Mucosa of gallbladder (tissue), 1 donor: ENCODE measurements at places on chromosomes 16 and 17.

DNA sequence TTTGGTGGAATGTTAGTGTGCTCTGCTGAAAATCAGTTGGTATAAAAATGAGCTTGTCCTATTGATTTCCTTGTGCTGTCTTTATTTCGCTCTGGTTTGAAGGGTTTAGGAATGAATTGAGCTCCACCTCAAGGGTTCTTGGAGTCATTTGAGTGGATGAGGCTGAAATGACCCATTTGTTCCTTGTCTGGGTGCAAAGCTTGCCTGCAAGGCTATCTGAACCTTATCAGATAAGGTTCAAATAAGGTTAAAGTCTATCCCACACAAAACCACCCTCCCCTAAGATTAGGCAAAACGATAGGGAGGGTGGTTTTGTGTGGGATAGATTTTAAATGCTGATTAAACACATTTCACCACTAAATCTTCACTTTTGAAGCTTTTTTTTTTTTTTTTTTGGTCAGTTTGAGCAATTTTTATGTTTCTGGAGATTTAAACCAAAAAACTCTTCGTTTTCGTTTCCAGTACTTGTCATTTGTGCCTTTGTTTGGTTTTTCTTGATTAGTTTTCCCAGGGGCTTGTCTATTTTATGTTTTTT is 62.7 kb downstream of the ARHGAP44 start:
- DNase-seq: no peak

GRCh38 chr17:7572338-7572587 is 7.2 kb upstream of the CD68 start:
- no peak for DNase-seq

- DNase-seq: no peak
Observed at GRCh38 chr16:67884-68789, 4.3 kb downstream of the RHBDF1 start.

- no peak for DNase-seq
Observed at GRCh38 chr16:79466111-79466510, 134.4 kb downstream of the MAF start.

DNA sequence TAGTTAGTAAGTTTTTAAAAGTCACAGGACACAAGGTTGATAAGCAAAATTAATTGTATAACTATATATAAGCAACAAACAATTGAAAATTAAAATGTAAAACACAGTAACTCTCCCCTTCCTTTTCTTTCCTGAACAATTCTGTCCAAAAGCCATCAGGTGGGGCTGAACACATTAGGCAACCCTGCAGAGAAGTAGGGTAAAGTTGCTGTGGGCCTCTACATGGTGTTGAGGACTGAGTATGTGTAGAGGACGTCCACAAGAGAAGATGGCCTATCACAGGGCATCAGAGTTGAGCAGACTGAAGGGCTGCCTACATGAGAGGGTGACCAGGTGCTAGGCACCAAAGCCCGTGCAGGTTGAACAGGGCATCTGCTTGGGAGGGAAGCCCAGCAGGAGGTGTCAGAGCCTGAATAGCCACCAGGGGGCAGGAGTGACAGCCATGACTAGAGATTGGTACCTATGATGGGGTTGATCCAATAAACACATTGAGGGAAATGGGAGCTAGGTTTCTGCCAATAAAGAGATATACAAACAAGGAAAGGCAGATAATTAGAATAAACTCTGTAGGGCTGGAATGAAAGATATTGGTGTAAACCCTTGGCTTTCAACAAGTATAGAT is 415.1 kb downstream of the NPIPA8 start:
- peak; percentile 23 for DNase-seq

DNA sequence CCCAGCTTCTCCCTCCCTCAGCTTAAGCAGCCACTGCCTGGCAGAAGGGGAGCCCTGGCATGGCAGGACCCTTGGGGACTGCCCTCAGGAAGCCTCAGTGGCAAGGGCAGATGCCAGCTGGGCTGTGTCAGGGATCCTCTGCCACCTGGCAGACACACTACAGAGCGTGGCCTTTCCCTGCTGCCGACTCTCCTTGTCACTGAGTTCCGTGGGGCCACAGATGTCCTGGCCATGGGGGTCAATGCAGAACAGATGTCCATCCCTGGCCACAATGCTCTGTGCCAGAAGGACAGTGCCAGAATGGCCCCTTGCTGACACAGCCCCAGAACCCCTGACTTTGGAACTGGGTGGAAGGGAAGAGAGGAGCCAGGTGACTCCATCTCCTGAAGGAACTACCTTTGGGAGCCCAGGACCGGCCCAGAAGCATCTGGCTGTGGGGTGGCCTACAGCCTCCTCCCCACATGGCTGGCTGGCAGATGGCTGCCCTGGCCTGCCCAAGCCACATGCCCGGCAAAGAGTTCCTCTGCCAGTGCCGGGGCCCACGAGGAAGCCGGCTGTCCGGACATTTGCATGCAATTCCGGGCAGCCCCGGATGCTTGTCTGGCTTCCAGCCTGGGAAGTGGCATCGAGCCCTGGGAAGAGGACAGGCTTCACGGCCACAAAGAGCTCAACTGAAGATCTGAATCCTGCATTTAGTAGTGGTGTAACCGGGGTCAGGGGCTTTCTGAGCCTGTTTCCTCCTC is 24.1 kb downstream of the NPTX1 start:
- DNase-seq: no peak

DNA sequence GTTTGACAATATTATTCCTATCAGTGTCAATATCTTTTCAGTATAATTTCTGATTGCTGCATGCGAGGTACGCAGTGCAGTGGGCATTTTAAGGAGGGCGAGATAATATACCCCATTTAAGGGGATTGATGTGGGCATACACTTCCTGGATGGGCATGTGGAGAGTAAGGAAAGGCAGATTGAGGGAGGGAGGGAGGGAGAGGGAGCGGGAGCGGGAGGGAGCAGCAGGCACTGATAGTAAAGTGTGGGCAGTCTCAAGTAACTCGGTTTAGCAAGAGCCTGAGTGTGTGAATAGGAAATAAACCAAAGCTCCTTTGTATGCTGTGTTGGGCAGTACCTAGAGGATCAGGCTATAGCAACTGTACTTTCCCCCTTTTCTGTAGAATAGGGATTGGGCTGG is 5.1 kb downstream of the BPTF start:
- peak; percentile 7 for DNase-seq

- DNase-seq: no peak
Observed at GRCh38 chr17:27751622-27752490, 48.5 kb downstream of the NOS2 start.

- DNase-seq: no peak
Observed at GRCh38 chr16:54143934-54144571, 142.5 kb downstream of the IRX3 start.

DNA sequence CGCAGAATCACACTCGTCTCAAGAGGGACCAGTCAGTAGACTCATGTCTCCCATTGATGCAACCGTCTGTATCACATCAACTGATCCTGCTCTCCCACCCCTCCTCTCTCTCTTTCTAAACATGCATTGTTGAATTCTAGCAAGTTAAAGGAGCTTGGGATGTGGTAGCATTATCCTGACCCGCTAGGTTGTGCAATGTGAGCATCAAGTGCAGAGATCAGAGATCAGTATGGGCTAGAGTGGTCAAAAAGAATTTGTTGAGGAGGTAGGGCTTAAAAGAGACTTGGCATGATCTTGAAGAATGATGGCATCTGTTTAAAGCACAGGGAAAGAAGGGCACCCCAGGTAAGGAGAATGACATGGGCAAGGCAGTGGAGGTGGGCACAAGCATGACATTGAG is 38.7 kb downstream of the PRSS54 start:
- no peak for DNase-seq

GRCh38 chr16:75048054-75048453 is 49.2 kb downstream of the ZNRF1 start:
- no peak for DNase-seq

DNA sequence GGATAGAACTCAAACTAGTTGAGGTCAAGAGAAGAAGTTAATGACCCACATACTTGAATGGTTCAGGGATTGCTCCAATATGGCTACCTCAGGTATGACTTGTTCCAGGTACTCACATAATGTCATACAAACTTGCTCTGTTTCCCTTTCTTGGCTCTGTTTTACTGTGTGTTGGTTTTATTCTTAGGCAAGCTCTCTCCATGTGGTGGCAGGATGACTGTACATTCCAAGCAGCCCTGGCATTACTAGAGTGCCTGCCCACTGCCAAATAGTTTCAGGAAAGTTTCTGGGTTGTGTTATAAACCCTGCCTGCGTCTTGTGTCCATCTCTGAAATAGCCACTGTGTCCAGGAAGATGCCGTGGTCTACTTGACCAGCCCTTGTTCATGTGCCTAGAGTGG is 476.8 kb downstream of the SHISA9 start:
- no peak for DNase-seq

GRCh38 chr16:16052916-16053315 is 103.5 kb downstream of the ABCC1 start:
- DNase-seq: no peak

DNA sequence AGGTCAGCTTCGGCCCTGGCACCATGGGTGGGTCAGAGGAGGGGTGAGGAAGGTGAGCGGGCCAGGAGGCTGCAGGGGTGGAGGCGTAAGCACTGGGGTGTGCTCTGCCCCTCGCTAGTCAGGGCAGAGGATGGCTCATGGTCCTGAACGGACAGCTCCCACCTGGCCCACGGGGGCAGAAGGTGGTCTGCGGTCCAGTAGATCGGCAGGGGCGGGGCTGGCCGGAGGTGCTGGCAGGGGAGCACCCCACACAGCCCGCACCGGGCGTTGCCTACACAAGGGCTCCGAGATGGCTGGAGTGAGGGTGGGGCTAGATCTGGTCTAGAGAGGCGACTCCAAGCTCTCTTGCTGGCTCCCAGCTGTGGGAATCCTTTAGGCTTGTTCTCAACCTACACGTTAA is 8.2 kb downstream of the NPTX1 start:
- DNase-seq: no peak

DNA sequence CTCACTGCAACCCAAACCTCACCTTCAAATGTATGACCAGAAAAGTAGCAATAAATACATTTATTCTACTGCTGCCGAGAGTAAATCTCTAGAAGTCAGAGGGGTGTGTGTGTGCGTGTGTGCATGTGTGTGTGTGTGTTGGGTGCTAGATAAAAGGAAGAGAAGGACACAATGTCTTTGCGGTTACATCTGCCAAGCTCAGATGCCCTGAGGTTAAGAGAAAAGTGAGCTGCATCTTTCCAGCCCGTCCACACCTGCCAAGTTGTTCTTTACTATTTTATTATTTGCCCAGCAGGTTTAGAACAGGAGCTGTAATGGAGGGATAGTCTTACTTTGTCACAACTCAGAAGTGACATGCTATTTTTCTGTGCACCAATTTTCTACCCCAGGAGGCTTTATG is 54.5 kb upstream of the ANKFN1 start:
- DNase-seq: no peak

GRCh38 chr17:6476810-6477179 is 32.5 kb downstream of the PIMREG start:
- DNase-seq: no peak

DNA sequence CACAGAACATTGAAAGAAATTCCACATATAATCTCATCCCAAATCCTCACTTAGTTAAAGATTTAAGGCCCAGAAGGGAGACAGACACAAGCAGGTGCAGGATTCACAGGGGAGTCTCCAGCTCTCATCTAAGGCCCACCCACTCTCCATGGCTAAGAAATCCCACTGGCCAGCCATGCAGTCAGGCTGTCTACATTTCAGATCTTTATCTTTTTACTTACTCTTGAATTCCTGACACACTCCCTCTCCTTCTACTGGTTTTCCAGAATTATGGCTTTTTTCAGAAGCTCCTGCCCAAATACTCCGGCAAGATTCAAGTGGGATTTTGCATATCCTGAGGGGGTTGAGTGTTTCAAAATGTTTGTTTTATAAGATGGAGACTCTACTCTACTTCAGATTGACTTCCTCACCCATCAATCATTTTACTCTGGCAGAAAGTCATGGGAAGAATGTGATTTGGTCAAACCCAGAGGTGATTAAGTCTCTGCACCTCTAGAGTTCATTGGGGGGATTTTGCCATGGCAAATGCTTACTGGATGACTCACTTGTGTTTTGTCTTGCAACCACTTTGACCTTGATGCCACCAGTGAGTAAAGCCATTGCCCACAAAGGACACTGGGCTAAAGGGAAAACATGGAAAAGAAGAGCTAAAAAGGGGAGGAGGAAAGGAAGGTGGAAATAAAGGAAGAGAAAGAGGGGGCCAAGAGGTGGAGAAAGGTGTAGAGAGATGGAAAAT is 688.8 kb upstream of the SALL1 start:
- DNase-seq: no peak

- no peak for DNase-seq
Observed at GRCh38 chr16:9334103-9334502, 242.7 kb downstream of the HAPSTR1 start.
